Stimulated activated CD8-positive, alpha-beta memory T cell treated with anti-CD3 and anti-CD28 coated beads, Interleukin-15, amount 100 ng/mL, for 48 hours (primary cell): ENCODE measurements at places on chromosomes 16 and 17.

GRCh38 chr16:60107437-60107836 is 1373.3 kb upstream of the GOT2 start:
- no peak for DNase-seq

- no peak for DNase-seq
Measured at GRCh38 chr17:5122586-5123342, 6.9 kb downstream of the USP6 start.

- DNase-seq, result no peak
Measured at GRCh38 chr17:32831627-32832243, 45.2 kb downstream of the MYO1D start.

DNA sequence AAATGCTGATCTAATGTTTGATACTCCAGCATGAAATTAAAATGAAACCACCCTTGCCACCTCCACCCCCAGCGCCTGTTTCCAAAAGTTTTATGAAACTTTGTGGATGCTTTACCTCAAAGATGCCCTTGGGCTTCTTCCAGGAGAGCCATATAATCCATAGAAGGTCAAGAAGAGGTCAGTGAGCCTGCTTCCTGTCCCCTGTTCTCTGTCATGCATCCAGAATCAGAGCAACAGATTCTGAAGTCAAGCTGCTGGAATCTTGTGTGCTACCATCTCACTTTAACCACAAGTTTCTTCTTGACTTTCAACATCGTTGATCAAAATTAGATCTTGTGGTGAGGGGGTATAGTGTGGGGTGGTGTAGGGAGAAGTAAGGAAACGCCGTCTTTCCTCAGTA is 8.6 kb downstream of the GOSR2 start:
- DNase-seq, result no peak

GRCh38 chr17:80727409-80727755 is 182.7 kb downstream of the RPTOR start:
- DNase-seq, result no peak

DNA sequence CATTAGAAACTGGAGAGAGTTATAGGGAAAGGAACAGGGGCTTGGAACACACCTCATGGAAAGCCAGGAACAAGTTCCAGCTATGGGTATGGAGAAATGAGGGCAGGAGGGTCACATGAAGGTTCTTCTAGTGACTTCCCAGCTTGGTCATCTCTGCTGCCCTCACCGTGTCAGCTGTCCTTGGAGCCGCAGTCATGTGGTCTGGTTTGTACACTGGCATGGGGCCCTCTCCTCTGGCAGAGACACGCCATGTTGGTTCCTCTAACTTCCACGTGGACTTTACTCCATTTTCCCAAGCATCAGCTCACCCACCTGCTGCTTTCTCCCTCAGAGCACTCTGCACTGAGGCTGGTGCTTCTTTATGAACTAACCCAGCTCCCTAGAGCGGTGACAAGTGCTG is 26.3 kb downstream of the MPG start:
- no peak for DNase-seq

- no peak for DNase-seq
Measured at GRCh38 chr17:71548540-71549190, 572.2 kb upstream of the SOX9 start.

DNA sequence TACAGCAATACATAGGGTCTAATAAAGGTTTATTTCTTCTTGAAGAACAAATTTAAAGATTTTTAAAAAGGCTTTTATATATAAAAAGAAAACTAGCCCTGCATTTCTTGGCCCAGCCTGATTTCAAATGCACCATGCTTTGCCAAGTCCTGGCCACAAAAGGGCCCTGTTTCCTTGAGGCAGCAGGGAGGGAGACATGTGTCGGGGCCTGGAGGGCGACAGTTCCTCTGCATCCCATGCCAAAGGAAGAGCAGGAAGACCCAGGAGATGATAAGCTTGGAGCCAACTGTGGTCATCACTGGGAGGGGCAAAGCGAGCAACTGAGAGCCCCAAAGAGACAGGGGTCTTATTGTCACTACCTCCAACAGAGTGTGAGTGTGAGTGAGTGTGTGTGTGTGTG is 571.5 kb upstream of the PSMD7 start:
- DNase-seq, result no peak

DNA sequence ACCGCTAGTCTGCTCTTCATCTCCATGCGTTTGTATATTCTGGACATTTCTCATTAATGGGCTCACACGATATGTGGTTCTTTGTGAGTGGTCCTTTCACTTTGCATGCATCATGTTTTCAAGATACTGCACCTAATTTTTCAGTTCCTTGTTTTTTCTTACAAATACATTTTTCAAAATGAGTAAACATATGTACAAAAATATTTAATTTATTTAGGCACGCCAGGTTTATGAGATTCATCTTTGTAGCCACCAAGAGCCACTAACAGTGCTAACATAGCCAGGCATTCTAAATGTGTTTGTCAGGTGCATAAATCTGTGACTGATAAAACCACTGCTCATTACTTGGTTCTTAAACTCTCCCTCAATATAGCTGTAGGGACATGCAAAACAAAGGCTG is 375.3 kb downstream of the WWOX start:
- DNase-seq, result no peak

DNA sequence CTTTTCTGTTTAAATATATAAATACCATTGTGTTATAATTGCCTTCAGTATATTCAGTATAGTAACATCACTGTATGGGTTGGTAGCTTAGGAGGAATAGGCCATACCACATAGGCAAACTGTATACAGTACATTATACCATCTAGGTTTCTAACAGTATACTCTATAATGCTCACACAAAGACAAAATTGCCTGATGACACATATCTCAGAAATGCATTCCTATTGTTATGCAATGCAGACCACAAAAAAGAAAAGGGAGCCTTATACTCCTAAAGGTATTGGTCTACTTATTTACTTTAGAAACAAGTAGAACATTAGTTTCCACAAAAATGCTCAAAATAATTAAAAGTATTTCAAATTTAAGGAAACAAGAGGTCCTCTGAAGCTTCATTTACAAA is 47.9 kb downstream of the SETD6 start:
- DNase-seq, result no peak

GRCh38 chr17:77042476-77043231 is 98.1 kb upstream of the SEC14L1 start:
- no peak for DNase-seq
